Fibroblast of the aortic adventitia (primary cell): ENCODE measurements at places on chromosomes 6 and 20. TPM values are rescaled to one million over a fixed set of nuclear protein-coding genes. Genes with fewer than 3 reads are reported as not detected.

SLC32A1 gene
- total RNA-seq = not detected in 2 replicates

ANGPT4 gene
- total RNA-seq = not detected in 2 replicates

METTL24 gene
- total RNA-seq = 0.09 and 0.16 TPM in 2 replicates

MYMX gene
- total RNA-seq = not detected in 2 replicates

MAPK13 gene
- 2.3 and 15.6 TPM in 2 replicates for total RNA-seq

SPDEF gene
- not detected in 2 replicates for total RNA-seq

VSX1 gene
- not detected in 2 replicates for total RNA-seq

SLC16A10 gene
- not detected in 2 replicates for total RNA-seq

DNA sequence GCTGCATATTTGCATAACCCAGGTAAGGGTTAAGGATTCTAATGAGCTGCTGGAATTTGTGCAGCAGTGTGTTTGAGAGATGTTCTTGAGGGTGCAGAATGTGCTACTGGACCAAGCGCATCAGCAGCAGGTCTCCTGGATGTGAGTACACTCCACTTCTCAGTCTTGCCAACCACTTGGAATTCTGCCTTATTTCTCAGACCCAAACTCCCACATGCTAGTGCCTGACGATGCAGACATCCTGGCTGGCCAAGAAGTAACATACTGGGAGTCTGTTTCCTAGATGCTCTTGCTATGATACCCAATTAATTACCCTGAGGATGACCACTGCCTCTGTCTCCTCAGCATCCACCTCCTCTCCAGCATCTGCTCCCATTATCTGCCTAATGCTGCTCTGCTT, 186.6 kb downstream of the MOXD1 start:
- DNase-seq = no peak

DNA sequence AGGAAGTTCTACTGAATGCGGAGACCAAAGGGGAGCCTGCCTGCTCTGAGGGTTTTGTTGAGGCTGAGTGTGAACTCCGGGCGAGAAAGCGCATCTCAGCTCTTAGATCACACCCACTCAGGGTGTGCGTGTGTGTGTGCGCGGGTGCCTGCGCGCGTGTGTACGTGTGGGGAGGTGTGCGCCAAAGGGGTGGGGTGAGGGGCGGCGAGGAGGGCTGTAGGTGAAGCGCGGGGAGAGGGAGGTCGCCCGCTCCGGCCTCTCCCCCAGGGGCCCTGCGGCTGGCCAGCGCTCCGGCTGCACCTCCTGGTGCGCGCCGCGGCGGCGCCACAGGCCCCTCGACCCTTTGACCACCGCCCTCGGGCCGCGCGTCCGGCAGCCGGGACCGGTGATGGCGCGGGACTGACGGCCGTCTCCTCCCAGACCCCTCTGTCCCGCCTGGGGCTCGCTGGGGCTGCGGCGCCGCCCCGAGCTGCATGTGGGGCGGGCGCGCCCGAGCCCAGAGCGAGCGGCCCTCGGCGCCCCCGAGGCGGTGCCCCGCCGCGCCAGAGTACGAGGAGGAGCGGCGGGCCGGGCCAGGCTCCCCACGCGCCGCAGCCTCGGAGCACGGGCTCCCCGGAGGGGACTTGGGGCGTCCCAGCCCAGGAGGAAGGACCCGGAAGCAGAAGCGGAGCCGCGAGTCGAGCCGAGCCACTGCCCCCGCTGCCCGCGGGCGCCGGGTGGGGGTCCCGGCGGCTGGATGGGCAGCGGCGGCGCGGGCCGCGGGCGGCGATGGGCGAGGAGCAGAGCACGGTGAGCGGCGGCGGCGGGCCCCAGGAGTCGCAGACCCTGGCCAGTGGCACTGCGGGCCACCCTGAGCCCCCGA, at the start of gene RNF217:
Gene RNF217 (plus strand): TSS at position 661 of the 862 bp plus-strand sequence. CDS start 108 bp downstream, at position 769.
- peak; percentile 83 for DNase-seq

- no peak for DNase-seq
Observed at GRCh38 chr20:61802721-61803311, 262.9 kb downstream of the TAF4 start.

DNA sequence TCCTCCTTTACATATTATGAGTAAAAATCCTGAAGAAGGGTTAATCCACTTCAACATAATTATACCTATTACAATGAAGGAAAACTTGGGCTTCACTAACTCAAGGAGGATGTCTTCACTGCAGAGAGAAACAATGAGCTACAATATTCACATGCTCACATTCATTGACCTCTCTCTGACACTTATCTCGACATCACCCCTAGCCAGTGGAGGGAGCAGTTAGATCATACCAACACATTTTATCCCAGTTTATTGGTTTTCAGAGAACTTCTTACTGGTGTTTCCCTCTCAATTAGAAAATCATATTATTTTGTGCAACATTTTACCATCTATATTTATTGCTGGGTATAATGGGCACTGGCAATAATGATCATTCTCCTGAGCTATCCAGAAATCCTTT, 646.5 kb downstream of the TENT5A start:
- peak; percentile 35 for DNase-seq

GRCh38 chr6:151763938-151764680, 43.4 kb upstream of the ESR1 start:
- DNase-seq = peak; percentile 97

DNA sequence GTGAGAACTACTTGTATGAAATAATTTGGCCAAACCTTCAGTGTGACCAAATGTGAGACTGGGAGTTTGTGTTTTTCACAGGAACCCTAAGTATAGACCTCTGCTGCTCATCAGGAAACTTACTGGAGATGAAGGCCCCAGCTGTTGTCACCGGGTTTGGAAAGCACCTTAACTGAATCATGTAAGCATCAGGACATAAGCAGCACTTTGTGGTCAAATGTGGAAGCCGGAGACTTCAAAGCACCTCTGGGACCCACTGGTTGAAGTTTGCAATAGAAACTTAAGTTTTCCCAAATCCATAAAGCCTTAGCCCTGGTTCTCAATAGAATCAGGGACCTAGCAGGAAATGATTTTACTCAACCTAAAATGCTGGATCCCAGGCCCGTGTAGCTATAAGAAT, 14.3 kb downstream of the TTPAL start:
- DNase-seq = no peak

- no peak for DNase-seq
Observed at GRCh38 chr20:46583411-46584214, 33.2 kb upstream of the OCSTAMP start.

GRCh38 chr20:754904-755303, 13.4 kb downstream of the SLC52A3 start:
- DNase-seq = no peak

DNA sequence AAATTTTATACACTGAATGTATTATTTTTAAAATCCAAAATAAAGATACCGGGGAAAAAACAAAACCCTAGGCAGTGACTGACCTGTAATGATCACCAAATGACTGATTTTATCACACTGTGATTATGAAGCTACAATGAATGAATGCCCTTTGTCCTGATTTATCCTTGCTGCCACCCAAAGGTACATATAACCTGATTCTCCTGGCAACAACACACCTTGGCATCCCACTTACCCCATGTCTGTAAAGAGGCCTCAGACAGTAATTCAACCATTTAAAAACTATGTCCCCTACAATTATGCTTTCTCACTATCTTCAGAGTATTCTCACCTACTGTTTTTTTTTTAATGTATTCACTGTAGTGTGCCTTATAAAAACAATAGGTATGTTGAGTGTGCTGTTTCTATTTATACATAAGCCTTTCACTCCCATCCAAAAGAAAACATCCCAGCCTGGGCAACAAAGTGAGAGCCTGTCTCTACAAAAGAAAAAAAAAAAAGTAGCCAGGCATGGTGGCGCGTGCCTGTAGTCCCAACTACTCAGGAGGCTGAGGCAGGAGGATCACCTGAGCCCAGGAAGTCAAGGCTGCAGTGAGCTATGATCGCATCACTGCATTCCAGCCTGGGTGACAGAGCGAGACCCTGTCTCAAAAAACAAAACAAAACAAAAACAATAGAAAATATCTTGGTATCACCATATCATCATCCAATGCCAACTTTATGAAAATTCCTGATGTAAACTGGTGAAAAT, 21.7 kb downstream of the B4GALT5 start:
- no peak for DNase-seq

GRCh38 chr6:162538643-162539064, 188.9 kb downstream of the PRKN start:
- no peak for DNase-seq

DNA sequence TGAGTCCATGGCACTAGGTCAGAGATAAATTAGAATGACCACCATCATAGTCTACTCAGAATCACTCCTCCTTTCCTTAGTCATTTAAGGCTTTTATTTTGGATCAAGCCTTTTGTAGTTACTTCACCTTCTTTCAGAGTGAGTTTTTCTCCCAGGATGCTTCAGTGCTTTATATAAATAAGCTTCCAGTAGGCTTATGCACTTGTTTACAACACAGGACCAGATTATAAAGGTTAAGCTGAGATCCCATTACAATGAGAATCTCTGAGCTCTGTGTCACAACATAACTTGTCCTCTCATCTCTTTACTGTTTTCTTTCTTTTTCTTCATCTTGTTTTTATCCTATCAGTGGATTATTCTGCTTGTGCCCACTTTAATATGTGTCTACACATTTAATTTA, 47.9 kb downstream of the CEP57L1 start:
- no peak for DNase-seq

DNA sequence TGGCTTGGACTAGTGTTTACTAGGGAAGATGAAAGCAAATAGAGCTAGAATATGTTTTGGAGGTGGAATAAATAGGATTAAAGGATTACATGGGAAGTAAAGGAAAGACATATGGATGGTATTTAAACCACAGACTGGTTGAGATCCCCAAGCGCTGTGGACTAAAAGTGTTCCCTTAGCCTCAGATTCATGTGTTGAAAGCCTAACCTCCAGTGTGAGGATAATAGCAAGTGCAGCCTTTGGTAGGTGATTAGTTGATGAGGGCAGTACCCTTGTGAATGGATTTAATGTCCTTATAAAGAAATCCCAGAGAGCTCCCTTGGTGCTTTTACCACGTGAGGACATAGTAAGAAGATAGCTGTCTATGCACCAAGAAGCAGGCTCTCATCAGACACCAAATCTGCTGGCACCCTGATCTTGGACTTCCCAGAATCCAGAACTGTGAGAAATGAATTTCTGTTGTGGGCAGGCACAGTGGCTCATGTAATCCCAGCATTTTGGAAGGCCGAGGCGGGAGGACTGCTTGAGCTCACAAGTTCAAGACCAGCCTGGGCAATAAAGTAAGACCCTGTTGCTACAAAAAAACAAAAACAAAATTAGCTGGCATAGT, 57.3 kb upstream of the MCM9 start:
- DNase-seq = no peak

- DNase-seq = no peak
Observed at GRCh38 chr20:33784225-33784624, 26.9 kb upstream of the CHMP4B start.

DNA sequence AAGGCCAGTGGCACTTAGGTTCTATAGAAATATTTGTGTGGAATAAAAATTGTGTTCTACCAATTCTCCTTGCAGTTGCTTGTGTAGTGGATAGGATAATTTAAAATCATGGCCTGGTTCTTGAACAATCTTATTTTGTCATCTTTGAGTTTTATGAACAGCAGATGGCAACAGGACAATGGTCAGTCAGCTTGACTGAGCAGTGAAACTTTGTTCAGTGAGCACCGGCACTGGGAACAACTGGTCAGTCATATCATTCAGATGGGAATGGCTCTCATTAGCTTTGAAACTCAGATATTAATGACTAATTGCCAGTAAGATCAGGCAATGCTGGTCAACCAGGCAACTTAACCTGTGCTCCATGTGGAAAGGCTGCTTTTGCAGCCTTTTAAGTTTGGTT, 129.2 kb downstream of the BCKDHB start:
- no peak for DNase-seq

DNA sequence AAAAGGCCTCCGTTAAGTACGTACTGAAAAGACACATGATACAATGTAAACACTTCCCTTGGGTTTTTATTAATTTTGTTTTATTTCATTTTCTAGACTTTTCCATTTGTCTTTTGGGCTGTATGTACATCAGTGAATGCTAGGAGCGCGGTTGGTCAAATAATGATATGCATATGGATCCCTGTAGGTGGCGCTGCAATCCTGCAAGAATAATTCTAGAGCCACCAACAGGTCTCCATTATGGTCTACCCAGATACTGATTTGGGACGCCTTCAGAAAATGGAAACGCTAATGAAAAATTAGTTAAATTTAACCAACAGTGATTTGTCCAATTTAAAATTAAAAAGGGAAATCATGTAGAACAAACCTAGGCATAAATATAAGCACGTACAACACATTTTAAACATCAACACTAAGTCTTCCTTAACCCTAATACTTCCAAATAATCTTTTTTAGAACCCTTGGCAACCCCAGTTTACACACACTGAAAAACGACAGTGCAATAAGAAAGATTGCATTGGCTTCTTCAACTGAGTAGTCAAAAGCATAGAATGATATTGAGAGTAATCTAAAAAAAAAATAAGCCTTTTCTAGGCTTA, 433.5 kb downstream of the RFPL4B start:
- DNase-seq = peak; percentile 90

GRCh38 chr6:91659891-91660290, 1073.0 kb upstream of the MAP3K7 start:
- DNase-seq = no peak

- DNase-seq = no peak
Observed at GRCh38 chr6:141682391-141682790, 450.3 kb upstream of the GJE1 start.

GRCh38 chr6:165686596-165687365, 23.7 kb upstream of the PDE10A start:
- no peak for DNase-seq
